ENCODE measurements at places on chromosomes 7 and 10. TPM values are rescaled to one million over a fixed set of nuclear protein-coding genes. Genes with fewer than 3 reads are reported as not detected.

GRCh38 chr7:50957431-50957830, 174.7 kb upstream of the GRB10 start:
- peak; percentile 45 for DNase-seq

DNA sequence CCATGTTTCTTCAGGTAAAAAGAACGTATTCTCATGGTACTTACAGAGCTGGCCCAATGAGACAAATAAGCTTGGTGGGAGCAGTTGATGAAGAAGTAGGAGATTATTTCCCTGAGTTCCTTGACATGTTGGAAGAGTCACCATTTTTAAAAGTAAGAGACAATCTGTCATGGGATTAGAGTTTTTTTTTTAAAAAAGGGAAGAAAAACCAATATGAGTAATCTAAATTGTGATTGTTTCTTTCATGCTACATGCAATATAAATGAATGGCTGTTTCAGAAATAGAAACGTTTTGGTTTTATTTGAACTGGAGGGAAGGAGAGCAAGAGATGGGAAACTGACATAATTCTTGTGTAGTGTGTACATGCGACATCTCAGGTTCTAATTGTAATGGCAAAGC, 32.8 kb downstream of the TMEM60 start:
- no peak for DNase-seq

Gene IFIT1B
- total RNA-seq = not detected

Gene TAS2R3
- total RNA-seq = 1.3 TPM

GRCh38 chr7:50641442-50642405, 76.5 kb upstream of the DDC start:
- DNase-seq = no peak

- peak; percentile 12 for DNase-seq
These were observed 150.5 kb downstream of the PLXDC2 start for GRCh38 chr10:19966751-19967150.

Gene C10orf67
- total RNA-seq = not detected

DNA sequence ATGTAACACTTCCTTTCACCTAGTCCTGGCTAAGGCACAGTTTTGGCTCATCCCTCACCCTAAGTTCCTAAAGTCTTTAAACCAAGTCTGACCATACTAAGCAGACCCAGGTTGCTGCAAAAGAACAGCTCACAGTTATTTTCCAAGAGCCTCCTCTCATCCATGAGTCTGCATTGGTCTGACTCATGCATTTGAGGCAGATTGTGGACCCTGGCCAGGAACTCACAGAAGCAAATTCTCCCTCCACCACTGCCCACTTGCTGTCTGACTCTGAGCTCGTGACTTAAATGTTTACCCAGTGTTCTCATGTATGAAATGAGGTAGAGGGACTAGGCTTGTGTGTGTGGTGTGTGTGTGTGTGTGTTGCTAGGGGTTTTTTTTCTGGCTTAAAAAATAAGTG, 1272.8 kb downstream of the TYW1 start:
- DNase-seq = peak; percentile 82

Gene PALD1
- 2.2 TPM for total RNA-seq

Measured in hepatocyte (in vitro differentiated cells).